ENCODE measurements at places on chromosomes 6 and 20.

GRCh38 chr6:68194846-68195478 is 440.1 kb upstream of the ADGRB3 start:
- no peak for DNase-seq

DNA sequence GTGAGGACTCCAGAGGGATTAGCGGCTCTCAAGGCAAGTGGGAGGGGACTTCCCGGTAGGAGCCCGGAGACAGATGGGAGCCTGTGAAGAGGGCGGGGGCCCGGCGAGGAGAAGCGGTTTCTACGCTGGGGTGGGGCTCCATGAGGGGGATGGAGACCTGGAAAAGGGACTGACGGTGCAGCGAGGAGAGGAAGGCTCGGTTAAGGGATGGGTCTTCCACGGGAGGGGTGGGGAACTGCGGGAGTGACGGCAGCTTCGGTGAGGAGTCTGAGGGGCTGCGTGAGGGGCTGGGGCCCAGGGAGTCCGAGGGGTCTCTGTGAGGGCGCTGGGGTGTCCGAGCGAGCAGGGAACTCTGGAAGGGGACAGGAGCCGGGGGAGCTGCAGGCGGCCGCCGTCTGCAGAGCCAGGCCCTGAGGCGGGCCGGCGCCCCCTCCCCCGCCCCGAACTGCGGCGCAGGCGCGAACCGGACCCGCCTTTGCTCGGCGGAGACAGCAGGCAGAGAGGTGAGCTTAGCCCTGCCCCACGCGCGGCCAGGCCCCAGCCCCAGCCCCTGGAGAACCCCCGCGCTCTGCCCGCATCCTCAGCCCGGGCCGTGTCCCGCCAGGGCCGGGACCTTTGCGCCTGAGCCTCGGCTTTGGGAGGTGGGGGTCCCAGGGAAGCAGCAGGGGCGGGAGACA is at the start of gene NRSN2:
NRSN2 (plus strand) TSS at position 472 of the 677 bp plus-strand sequence. CDS start 2,533 bp downstream, outside the sequence.
- DNase-seq = peak; percentile 73

DNA sequence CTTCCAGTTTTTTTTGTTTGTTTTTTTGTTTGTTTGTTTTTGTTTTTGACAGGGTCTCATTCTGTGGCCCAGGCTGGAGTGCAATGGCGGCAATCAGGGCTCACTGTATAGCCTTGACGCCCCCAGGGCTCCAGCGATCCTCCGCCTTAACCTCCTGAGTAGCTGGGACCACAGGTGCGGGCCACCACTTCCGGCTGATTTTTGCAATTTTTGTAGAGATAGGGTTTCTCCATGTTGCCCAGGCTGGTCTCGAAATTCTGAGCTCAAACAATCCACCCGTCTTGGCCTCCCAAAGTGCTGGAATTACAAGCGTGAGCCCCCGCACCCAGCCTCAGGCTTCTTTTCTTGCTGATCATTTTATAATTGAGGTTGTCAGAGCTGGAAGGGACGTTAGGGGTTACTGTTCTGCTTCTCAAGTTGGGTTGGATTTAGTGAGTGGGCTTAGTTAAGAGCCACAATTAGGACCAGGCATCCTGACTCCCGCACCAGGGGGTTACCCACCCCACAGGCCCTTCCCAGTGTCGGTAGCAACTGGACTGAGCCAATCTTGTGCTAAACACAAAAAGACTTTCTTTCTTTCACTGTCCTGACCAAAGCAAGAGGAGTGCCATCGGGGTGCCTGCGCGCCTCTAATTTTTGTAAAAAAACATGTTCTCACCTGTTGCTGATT is 13.1 kb upstream of the ZSCAN9 start:
- DNase-seq = peak; percentile 12

DNA sequence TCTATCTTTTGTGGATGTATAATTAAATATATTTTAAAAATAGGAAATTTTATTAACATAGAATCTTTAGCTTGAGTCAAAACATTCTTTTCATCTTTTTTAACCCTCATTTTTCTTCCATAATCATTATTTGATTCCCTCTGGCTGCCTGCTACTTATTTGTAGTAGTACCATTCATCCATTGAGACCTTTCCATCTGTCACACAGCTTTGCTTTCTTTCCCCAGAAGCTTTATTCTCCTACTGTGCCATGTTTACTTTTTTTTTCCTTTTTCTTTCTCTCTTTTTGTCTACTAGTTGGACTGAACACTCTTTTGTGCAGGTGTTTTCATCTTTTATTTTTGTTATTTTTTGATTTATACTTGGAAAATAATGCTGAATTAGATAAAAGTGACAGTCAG is 522.6 kb upstream of the MMS22L start:
- DNase-seq = no peak

DNA sequence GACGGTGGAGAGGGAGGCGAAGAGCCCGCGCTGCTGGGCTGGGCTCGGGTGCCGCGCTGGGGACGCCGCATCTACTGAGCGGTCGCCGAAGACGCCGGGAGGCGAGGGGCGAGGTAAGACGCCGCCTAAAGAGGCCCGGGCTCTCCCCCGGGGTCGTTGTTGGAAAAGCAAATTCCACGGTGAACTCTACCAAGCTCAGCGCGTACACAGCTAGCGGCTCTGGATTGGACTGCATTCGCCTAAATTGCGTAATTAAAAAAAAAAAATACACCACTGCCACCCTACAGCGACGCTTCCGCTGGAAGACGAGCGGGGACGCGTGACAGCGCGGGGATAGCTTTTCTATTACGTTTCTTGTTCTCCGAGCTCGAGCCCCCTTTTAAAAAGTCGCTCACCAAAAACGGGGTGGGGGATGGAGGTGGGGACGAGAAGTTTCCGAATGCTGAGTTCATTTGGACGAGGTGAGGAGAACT is 92.0 kb upstream of the PRDM1 start:
- DNase-seq = no peak

- DNase-seq = no peak
Measured at GRCh38 chr6:21219241-21219640, 374.3 kb upstream of the SOX4 start.

DNA sequence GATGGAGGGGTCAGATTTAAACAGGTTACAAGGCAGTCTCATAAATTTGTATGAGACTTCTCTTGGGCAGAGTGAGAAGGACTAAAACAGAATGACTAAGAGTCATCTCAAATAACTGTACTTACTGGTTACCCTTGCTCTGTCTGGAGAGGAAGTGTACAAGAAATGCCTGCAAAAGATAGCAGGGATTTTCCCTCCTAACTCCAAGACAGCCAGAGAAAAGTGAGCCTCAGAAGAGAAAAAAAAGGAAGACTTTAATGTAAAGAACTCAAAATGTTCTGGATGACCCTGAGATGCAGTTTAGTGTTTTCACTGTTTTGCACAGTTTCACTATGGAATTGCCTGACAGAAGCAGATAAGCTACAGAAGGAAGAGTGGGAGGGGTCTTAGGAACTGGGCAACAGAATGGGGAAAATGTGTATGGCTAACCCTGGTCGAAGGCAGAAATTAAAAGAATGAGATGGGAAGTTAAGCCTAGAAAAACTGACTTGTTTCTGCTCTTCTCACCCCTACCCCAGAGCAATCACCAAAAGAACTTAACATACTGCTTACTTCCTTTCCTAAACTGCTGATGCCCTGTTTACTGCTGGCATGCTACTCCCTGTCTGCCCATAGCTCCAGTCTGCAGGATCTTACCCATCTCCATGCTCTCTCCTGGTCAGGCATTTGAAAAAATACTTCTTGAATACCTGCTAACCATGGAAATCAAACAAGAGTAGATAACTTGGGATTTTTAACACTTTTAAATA is 98.1 kb upstream of the MARCKS start:
- DNase-seq = peak; percentile 53

GRCh38 chr6:90072935-90073464 is 178.7 kb downstream of the GJA10 start:
- no peak for DNase-seq

- peak; percentile 82 for DNase-seq
Measured at GRCh38 chr20:10672624-10673127, 1.1 kb downstream of the JAG1 start.

- DNase-seq = no peak
Measured at GRCh38 chr6:157452096-157452495, 71.1 kb downstream of the ZDHHC14 start.

- no peak for DNase-seq
Measured at GRCh38 chr6:168107191-168107983, 28.4 kb upstream of the FRMD1 start.

- peak; percentile 65 for DNase-seq
Measured at GRCh38 chr6:131894493-131895424, 56.4 kb downstream of the CCN2 start.

DNA sequence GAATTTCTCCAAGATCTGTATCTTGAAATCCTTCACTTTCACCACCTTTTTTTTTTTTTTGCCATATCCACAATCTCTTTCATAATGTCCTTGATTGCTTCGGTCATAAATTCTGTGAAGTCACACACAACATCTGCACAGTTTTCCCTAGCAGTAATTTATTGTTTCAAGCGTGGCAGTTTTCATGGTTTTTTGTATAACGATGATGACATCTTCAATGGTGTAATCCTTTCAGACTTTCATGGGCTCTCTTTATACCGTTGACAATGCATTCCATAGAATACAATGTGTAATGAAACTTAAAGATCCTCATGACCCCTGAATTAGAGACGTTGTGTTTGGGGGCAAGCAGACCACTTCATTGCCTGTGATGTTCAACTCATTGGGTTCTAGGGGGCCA is 693.1 kb downstream of the PTPRT start:
- DNase-seq = no peak

DNA sequence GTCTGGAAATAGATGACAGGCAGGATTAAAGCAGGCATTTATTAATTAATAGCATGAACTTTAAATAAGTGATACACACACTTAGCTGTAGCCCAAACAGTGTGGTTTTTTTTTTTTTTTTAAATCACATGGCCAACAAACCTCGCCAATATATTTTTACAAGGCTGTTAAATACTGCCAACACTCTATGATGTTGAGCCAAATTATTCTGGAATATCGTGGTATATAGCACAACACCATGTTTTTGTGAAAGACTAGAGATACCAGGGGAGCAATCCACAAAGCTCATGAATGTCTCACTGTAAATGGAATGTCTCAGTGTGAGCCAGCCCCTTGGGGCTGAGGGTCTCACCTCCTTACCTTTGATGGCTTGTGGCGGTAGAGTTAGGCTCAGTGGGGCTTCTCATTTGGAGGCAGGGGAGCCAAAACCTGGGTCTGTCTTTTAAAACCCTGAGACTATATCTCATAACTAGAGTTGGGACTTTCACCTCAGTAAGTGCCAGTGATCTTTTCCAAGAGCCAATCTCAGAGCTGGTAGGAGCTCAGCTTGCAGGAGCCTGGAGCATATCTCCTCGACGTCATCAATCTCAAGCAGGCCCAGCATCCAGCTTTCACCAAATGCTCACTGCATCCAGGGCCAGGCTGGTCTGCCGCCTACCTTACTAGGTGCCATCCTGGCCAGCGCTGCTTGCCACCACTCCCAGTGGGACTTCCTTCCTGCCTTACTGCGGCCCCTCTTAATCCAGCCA is 78.5 kb upstream of the FAM184A start:
- no peak for DNase-seq

DNA sequence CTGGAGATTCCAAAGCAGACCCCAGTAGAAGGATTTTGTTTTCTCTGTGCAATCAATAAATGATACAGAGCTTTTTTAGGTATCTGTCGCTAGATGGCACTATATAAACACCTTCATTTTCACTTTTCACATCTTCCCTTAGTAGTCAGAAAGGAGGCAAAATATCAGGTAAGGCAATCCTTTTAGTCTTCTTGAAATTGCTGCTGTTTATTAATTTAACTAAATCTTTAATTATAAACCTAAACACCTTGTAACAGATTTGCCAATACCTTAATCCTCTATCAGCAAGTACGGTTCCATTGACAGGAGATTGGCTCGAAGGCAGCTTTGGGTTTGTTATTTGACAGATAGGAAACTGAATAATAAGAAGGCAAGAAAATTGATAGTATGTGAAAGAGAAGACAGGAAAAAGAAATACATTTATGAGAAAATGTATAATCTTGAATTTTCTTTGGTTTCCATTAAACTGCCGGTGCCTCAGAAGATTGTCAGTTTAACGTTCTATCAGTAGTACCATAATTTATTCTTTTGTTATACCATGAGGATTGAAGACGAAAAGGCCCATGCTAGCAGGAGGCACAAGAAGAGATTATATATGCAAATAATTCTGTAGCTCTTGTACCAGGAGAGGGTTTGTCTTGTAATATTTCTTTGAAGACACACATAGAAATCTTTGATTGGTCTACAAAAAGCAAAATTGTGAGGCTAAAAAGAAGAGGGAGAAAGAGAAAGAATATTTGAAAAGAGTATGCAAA is 23.5 kb upstream of the IBTK start:
- peak; percentile 45 for DNase-seq

DNA sequence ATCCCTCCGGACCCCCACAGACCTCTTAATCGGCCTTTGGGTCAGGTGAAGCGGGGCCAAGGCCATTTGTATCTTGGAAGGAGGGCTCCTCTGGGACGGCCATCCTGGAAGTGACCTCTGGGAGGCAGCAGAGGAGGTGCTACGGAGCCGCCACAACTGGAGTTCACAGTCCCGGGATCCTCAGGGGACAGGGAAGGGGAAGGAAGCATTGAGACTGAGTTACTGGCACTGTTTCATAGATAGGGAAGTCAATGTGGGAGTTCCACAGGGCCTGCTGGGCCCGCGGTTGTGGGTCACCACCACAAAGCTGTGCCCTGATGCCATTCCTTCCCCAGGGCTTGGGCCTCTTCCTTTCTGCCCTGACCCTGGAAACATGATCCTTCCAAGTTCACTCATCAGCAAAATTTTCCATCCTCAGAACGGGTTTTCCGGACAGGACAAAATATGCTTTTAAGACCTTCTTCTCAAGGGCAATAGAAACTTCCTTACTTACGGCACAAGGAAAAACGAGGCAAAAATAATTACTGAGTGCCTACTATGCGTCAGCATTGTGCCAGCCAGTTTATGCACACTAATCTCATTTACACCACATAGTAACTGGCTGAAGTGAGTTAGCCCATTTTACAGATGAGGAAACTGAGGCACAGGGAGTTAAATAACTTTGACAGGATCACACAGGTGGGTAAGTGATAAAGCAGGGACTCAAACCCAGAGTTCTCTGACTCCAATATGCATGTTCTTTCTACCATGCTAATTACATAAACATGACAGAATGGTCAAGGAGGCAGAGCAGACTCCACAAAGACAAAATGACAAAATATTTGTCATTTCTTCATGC is 143.8 kb downstream of the UNC5CL start:
- DNase-seq = peak; percentile 38

DNA sequence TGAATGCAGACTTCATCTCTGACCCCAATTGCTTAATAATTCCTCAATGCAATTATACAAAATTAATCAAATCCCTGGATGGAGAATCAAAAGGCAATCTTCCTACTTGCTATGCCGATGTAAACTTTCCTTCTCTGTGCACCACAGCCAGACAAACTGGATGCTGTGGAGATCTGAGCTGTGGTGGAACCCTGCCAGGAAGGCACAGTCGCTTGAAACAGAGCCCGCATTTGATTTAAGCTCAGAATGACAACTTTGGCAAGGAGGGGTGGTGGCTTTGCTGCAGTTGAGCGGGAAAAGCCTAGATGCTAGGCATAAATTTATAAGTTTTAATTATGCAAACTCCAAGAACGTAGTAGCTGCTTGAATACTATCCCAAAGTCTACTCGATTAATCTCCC is 190.8 kb downstream of the MTFR2 start:
- no peak for DNase-seq

- DNase-seq = peak; percentile 35
Measured at GRCh38 chr6:24910961-24911725, 24.6 kb downstream of the RIPOR2 start.

- no peak for DNase-seq
Measured at GRCh38 chr6:129699659-129700058, 10.3 kb downstream of the ARHGAP18 start.

Measured in iris pigment epithelial cell (primary cell).